ENCODE measurements at places on chromosomes 13 and 19.

DNA sequence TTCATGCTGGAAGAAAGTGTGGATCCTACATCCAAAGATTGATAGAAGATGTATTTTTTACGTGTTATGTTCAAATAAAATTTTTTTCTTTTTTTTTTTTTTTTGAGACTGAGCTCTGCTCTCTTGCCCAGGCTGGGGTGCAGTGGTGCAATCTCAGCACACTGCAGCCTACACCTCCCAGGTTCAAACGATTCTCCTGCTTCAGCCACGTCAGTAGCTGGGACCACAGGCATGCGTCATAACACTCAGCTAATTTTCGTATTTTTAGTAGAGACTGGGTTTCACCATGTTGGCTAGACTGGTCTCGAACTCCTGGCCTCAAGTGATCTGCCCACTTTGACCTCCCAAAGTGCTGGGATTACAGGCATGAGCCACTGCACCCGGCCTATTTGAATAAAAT, 65.7 kb downstream of the KLF12 start:
- DNase-seq, result no peak

GRCh38 chr19:49894879-49895565, 1.7 kb downstream of the IL4I1 start:
- DNase-seq, result no peak

GRCh38 chr13:28983641-28984040, 163.5 kb downstream of the MTUS2 start:
- DNase-seq, result no peak

DNA sequence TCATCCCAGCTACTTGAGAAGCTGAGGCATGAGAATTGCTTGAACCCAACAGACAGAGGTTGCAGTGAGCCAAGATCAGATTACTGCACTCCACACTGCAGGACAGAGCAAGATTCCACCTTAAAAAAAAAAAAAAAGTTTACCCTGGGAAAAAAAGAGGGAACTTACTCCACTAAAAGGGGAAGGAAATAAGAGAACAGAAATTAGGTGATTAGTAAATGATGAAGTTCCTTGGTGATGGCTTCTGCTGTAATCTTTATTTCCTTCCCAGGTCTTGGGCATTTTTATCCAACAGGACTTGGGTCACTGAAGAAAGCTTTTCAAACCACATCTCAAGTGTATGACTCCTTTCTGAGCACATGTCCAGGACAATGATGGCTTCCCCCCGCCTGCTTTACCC, 9.3 kb downstream of the ZNF780A start:
- no peak for DNase-seq

DNA sequence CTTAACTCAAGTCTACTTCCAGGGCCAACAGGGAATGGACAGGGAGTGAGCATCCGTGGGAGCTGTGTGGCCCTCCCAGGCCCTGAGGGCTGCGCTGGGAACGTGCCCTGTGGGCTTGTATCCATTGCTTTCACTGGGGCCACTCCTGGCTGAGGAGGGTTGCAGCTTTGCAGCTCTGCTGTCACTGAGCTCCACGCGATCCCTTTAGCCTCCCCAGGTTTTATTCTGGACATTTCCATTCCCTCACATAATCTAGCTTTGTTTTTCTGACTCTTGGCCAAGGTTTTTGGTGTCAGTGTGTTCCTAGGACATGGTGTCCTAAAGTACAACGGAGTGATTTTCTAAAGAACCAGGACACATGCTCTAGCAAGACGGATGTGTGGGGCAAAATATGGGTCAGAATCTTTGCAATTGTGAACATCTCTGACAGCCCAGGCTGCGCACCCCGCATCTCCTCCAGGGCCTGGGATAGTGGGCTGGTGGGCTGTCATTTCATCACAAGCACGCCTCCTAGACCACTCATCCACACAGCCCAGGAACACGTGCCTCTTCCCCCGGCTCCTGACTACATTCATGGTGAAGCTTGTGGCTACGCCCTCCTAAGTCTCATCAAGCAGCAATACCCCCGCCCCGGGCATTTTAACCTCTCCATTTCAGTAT, 28.0 kb downstream of the GGACT start:
- no peak for DNase-seq

- no peak for DNase-seq
These were observed 2.7 kb downstream of the SPINT2 start for GRCh38 chr19:38266981-38267597.

DNA sequence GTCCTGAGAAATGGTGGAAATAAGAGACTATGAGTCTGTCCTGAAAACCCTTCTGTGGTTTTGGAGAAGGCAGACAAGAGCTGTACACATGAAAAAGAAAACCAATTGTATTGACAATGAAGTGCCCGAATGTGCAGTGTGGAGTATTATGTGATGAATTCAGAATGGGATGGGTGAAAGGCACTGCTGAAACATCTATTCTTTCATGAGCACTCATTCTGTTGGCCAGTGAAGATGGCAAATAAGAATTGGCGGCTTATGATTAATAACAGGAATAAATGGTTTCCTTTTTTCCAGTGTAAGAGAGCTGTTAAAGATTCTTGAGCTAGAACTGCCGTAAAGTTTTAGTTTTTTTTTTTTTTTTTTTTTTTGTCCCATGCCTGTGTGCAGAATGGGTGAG, 5.7 kb downstream of the POLR1D start:
- no peak for DNase-seq

DNA sequence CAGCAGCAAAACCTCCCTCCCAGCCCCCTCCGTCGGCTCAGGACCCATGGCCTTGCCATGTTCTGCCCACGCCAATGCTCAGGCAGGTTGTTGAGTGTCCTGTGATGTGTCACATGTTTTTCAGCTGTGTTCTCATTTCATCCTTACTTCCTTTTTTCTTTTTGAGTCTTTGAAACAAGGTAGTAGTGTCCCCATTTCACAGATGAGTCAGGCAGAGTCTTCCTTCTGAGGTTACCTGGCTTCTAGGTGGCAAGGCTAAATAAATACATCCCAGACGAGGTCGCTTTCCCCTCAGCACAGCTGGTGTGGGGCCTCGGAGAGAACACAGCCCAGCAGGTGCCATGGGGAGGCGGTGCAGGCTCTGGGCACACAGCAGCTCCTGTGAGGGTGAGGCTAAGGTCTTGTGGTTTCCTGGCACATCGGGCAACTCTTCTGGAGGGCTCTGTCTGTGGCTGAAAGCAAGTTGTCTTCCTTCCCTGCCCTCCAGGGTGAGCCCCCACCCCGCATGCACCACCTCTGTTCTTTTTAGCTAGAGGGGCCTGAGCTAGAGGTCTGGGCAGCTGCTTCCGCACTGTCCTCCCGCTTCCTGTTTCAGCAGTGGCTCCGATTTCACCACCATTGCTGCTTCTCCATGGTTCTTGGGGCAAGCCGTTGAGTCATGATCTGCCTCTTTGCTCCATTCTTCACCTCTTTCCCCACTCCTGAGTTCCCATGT, 15.1 kb downstream of the PRAM1 start:
- DNase-seq, result peak; percentile 14

DNA sequence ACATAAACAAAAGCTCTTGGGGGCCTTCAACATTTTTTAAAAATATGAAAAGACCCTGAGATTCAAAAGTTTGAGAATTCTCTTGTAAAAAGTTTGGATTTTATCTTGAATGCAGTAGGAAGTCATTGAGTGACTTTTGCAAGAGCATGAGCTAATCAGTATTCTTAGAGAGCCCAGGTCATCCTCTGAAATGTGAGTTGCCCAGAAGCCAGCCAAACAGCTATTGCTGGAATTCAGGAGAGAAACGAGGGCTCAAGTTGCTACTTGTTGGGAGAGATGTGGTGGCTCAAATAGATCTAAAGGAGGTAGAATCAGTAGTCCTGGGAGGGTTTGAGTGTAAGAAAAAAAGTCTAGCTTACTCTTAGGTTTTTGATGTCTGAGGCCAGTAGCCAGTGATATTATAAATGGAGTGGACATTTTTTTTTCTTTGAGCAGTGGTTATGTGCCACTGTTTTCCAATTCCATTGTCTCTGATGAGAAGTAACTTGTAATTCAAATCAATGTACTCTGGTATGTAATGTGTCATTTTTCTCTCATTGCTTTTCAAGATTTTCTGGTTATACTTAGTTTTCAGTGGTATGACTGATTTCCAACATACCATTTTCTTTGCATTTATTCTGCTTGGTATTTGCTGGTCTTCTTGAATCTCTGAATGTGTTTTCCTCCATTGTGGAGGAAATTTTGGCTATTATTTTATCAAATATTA, 30.7 kb downstream of the LMO7 start:
- no peak for DNase-seq

GRCh38 chr19:42965176-42965575, 28.2 kb upstream of the PSG7 start:
- DNase-seq, result no peak

GRCh38 chr19:31152906-31153305, 196.3 kb downstream of the TSHZ3 start:
- DNase-seq, result no peak

DNA sequence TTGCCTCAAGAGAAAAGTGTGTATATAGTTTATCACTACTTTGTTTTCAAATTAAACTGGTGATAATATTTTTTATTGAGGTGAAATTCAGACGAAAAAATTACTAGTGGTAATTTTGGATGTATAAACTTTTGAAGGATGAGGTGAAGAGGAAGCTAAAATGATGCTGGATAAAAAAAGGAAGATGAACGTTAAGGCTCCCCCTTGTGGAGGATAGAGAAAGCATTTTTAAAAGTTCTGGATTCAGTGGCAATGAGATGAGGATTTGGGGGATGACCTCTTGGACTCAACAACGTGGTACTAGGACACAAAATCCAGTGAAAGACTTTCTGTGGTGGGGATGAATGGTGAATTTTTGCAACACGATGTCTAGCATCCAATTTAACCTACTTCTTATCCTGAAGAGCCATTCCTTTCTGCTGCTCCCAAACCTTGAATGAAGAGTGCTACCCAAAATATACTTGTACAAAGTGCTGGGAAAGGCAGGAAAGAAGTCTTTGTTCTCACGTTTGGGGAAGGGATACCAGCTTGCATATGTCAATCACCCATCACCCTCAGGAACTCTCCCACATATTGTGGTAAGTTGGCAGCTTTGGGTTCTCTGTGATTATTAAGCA, 7.3 kb upstream of the SIGLEC5 start:
- no peak for DNase-seq

- no peak for DNase-seq
These were observed 5.7 kb upstream of the F10 start for GRCh38 chr13:113116871-113117271.

DNA sequence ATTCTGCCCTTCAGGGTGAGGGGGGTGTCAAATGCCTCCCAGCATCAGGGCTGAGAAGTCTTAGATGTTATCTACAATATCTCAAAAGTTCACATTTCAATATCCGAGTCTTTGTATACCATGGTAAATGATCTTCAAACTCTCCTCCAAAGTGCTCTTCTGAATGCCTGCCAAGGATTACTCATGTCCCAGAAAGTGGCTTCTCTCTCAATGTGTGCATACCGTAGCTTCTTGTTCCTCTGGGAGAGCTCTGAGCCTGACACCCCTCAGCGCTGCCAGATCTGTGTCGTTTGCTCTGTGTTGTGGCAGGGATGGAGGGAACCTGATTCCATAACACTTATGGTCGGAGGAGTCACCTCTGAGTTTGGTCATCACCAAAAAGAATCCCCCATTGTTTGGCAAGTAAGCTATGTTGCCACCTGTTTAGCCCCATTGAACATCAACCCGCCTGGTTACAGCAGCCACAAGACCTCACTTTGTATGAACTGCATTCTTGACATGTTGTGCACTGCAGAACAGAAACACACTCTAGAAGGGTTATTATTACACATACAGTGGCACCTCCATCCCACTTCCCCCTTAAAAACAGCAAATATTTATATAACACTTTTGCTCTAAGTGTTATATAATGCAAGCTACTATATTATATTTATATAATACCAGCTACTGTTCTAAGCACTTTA, 163.1 kb upstream of the MIR17HG start:
- DNase-seq, result no peak

GRCh38 chr13:51608857-51609406, 24.7 kb downstream of the WDFY2 start:
- DNase-seq, result no peak

- no peak for DNase-seq
These were observed 69.5 kb downstream of the ZNF723 start for GRCh38 chr19:22901431-22902130.

DNA sequence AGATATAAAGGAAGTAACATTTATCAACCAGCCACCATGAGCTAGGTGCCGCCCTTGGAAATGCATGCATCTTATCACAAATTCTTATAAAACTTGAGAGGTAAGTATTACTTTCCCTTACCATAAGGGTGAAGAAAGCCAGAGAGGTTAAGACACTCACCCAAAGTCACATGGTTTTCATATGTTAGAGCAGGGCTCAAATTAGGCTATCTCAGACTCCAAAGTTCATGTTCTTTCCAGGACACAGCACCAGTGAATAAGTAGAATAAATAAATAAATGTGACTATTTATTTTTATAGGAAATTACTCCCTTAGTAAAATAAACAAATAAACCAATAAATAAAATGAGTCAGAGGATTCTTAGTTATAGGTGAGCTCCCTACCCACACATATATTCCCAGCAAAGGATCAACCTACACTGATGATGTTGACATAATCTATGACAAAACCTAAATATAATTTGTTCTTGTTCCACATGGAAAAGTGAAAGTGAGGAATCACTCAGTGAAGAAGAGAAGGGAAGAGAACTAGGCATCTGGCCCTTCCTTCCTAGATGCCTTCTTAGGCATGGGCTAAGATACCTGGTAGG, 27.2 kb downstream of the SPRY2 start:
- no peak for DNase-seq

- DNase-seq, result no peak
These were observed 11.3 kb downstream of the CD70 start for GRCh38 chr19:6579450-6580178.

DNA sequence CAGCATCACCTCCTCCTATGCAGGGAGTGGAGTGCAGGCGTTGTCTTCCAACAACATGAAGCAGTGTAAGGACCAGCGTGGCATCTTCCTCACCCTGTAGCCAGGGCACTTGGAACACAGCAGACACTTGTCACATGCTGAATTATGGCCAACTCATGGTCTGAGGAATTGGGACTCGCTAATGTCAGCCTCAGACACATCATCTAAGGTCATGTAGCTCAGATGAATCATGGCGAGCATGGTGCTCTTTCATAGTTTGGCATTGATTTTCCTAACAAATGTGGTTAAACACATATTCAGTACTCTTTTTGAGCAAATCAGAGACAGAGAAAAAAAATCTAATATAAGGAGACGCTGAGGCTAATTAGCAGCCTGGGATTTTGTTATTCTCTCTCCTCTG, 99.6 kb upstream of the SGCG start:
- DNase-seq, result no peak

DNA sequence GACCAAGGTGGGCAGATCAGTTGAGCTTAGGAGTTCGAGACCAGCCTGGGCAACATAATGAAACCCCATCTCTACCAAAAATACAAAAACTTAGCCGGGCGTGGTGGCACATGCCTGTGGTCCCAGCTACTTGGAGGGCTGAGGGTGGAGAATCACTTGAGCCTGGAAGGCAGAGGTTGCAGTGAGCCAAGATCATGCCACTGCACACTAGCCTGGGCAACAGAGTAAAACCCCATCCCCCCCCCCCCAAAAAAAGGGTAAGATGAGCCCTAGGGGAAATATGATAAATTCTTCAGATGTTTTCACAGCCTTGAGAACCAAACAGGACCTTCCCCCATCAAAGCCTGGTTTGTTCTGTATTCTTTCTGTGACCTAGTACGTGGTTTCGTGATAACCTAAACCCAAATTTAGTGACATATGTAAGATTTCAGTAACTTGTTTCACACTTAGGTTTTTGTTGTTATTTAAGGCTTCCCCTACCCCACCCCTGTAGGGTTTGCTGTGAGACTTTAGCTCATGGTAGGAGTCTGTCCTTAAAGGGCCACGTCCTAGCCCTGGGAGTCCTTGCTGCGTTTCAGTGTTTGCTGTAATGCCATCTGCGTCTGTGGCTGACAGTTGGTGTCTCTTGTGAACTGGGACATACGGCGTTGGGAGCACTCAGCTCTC, 49.6 kb downstream of the MYO9B start:
- no peak for DNase-seq

GRCh38 chr19:56111601-56112312, 9.3 kb downstream of the ZNF787 start:
- DNase-seq, result no peak
